ENCODE measurements at places on chromosomes 2 and 18.
A peak's percentile ranks its signal among the peaks of the same experiment; 100 is the strongest.

DNA sequence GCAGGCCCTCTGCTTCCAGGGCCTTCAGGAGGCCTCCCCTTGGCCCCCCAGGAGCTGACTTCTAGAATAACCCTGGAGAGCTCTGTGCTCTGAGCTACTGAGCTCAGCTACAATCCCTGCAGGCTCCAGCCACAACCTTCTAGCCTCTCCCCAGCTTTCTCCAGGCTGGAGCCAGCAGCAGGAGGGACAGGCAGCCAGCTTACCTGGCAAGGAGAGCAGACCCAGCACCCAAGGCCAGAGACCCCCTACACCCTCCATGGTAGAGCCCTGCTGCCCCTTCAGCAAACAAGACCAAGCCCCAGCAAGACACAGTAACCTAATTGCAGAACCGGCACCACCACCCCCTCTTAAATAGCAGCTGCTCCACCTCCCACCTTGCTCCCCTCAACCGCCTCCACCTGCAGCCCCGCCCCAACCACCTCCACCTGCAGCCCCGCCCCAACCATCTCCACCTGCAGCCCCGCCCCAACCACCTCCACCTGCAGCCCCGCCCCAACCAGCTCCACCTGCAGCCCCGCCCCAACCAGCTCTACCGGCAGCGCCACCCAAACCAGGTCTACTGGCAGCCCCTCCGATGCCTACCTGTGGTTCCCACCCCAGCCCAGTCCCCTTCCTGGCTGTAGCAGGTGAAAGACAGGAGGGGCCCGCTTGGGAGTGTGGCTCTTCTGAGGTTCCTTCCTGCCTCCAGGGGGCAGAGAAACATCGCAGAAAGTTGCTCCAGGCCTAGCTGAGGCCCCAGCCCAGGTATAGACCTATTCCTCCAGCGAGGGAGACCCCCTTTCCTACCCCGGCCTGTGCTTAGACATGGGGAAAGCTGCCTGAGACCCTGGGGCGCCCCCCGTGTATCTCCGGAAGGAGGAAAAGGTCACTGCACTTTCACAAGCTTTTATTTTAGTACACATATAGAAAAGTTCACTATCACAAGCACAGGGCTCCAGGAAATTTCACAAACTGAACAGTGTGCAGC, at the start of gene ASTL:
Gene ASTL, minus strand, starts transcription at position 324 of the 967 bp plus-strand sequence. Its CDS starts 66 bp downstream, at position 258.
- no peak for DNase-seq

DNA sequence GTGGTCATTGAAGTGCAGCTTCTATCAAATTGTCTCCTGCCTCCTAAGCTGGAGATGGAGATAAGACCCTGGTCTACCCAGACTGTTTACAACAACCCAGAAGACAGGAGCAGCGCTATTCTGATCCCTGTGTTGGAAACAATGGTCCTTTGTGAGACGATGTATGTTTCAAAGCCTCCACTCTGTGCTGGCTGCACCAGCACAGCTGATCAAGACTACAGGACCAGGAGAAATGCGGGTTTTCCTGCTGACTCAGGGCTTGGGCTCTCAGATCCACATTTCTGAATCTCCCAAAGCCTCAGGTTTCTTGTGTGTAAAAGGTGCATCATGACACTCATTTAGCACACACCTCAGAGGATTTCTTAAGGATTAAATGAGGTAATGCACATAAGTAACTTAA, 92.0 kb downstream of the POU3F3 start:
- DNase-seq: no peak

- no peak for DNase-seq
Measured at GRCh38 chr2:171741189-171741588, 53.9 kb downstream of the DYNC1I2 start.

DNA sequence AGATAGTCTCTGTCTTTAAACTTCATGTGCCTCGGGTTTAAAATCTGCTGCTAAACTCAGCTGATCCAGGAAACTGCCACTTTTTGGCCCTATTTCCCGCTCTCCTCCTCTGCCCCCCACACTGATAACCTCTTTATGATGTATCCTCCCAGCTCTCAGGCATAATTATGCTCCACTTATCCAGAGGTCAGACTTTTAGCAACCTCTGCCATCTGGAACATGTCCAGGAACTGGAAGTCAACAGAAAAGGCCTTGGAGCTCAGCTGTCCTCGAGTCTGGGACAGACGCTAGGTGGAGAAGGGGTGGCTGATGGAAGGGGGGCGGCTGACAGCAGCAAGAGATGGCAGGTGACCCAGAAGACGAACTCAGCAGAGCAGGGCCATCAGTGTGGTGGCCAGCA, 41.2 kb downstream of the ASAP2 start:
- DNase-seq: no peak

GRCh38 chr2:239312081-239312511, 88.7 kb downstream of the HDAC4 start:
- no peak for DNase-seq

DNA sequence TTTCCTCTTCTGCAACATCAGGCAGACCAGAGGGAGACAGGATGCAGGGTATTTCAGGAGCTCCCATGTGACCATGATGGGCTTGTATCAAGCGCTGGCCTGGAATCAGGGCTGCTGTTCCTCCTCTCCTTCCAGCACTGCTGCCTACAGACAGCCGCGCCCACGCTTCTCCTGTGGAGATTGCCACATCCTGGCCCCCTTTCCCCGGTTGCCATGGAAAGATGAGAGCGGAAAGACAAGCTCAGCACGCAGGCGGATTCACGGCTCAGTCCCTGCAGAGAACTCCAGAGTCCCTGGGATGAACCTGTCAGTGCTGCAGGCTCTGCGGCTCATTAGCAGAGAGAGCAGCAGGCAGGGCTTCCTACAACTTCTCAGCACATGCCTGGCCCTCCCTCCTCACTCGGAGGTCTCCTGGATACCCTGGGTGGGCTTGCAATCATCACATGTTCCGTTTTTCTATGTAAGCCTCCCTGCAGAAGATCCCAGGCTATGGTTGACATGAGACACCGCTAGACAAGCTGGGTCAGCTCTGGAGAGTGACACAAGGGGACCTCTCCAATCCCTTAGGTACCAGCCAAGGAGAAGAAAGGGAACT, 497.8 kb upstream of the MYT1L start:
- DNase-seq: no peak

GRCh38 chr18:70622622-70623419, 334.0 kb downstream of the SOCS6 start:
- no peak for DNase-seq

- DNase-seq: no peak
Measured at GRCh38 chr2:229843613-229844012, 78.2 kb downstream of the TRIP12 start.

GRCh38 chr2:26685989-26686839, 6.3 kb upstream of the KCNK3 start:
- DNase-seq: no peak

DNA sequence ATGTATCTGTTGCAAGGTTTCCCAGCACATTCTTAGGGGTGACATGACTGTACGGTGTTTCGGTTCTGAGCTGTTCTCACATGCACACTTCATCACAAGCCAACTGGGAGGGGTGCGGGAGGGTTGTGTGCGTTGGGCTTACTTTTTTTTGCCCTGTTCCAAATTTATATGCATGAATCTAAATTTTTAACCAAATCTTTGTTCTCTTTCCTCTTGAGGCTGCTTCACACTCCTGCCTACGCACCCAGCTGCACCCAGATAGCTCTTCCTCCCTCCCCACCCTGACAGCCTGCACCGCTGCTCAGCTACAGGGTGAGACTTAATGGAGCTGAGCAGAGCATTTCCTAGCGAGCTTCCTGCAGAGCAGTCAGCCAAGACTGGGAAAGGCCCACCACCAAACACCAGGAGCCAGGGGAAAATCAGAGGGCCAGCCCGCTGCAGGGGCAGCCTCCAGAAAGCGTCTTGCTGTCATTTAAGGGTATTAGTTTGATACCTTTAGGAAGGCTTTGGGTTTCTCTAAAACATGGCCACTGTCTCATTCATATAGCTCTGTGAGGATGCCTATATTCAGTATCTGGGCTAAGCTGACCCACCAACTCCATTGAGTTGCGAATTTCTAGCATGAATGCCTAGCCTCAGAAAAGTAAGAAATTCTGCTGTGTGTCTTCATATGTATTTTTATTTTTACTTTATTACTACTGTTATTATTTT, 84.5 kb downstream of the POU3F3 start:
- peak; percentile 1 for DNase-seq

- no peak for DNase-seq
Measured at GRCh38 chr2:18927525-18928232, 338.3 kb upstream of the NT5C1B start.

- no peak for DNase-seq
Measured at GRCh38 chr2:85853499-85854165, 35.2 kb downstream of the ST3GAL5 start.

- DNase-seq: no peak
Measured at GRCh38 chr2:179226203-179226960, 38.2 kb downstream of the SESTD1 start.

GRCh38 chr2:40558761-40559160, 106.9 kb upstream of the SLC8A1 start:
- no peak for DNase-seq

GRCh38 chr18:74963820-74964446, 245.0 kb downstream of the PTGR3 start:
- DNase-seq: no peak

- no peak for DNase-seq
Measured at GRCh38 chr2:112304298-112304941, 29.0 kb downstream of the ZC3H6 start.

DNA sequence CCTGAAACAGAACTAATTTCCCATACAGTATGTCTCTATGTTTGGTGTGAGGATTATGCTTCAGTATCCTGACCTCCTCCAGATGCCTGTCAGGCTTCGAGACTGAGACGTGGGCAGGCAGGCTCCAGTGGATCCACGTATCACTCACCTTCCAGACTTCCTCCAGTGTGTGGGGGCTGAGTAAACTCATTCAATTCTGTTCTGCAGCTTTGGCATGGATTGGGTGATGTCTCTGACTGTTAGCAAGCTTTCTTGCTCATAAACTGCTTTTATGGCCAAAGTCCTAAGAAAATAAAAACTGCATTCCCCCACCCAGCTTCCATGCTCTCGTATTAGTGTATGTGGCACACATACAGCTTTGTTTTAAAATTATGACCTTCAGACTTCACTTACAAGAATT, 53.6 kb downstream of the CCDC93 start:
- no peak for DNase-seq

DNA sequence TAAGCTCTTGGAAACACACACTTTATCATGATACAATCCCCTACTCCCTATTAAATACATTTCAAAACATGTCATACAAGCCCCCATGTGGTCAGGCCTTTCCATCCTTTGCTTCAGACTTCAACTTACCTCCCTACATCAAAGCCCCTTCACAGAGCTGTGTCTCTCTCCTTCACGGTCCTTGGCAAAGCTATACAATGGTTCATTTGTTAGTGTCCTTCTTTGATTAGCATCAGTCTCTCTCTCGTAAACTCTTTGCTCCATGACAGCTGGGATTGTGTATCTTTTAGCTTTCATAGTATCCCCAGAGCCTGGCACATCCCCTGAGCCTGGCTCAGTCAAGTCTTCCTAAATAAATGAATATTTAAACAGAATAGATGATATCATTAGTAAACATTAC, 25.6 kb upstream of the INSIG2 start:
- no peak for DNase-seq

- DNase-seq: no peak
Measured at GRCh38 chr18:12006488-12006840, 25.2 kb downstream of the IMPA2 start.

DNA sequence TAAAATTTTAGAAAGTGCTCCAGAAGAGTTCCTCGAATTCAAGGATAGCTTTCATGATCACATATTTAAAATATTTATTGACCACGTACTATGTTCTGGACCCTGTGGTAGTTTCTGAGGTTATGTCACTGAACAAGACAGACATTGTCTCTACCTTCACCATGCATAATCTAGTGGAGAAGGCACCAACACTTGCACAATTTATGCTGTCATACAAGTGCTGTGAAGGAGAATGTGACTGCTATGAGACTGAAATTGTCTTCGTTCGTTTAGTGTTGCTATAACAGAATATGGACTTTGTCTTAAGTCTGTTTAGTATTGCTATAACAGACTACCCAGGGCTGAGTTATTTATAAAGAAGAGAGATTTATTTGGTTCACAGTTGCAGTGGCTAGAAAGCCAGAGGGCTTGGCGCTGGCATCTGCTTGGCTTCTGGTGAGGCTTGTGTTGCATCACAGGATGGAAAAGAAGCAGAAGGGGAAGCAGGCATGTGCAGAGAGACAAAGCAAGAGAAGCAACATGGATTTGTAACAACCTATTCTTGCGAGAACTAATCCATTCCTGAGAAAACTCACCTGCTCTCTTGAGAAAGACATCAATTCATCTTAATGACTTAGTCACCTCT, 50.0 kb upstream of the RFX8 start:
- no peak for DNase-seq

DNA sequence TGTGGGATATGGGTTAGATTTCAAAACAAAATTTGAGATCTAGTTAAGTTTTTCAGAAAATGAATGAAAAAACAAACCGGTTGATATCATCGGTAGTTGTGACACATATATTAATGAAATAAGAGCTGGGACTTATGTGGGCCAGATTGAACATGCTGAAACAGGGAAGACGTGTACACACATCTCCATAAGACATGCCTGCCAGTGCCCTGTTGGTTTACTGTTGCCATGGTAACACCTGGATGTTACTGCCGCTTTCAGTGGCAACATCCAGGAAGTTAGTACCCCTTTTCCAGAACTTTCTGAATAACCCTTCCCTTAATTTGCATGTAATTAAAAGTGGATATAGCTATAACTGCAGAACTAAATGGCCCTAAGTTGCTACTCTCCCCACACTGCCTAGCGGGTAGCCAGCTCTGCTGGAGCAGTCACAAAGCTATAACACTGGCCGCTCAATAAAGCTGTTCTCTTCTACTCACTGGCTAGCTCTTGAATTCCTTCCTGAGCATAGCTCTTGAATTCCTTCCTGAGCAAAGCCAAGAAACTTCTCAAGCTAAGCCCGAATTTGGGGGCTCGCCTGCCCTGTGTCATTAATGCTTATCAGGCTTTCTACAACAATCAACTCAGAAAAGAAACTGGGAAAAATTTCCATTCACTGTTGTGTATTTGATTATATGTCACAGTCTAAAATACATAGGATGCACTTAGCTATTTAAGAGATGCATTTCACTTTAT, 776.3 kb upstream of the CDH7 start:
- DNase-seq: no peak

DNA sequence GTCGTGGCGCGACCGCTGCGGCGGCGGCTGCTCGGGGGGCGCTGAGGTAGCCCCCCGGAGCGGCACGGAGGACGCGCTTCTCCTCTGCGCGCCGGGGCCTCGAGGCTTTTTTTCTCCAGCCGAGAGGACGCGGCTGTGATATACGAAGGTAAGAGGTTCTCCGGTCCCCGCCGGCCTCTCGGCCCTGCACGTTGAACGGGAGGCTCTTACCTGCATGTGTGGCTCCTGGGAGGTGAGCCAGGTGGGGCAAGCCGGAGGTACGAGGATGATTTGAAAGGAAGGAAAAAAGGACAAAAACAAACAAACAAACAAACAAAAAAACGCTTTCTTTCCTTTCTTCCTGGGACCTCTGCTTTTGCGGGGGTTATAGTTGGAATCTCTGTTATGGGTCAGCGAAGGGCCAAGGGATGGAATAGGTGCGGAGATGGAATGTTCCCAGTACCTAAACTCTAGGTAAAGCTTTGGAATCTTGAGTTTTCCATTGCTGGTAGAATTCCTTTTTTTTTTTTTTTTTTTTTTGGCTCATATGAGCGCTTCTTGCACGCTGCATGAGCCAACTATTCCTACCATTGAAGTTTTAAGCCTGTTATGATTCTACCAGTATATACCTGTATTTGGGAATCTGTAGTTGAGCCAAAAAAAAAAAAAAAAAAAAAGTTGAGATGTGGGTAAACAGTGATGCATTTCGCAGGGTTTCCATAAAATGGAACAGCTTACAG, 674 bp downstream of the PTPN4 start:
- DNase-seq: no peak

Data from stimulated activated CD8-positive, alpha-beta memory T cell treated with anti-CD3 and anti-CD28 coated beads, Interleukin-2, amount 100 ng/mL, for 48 hours (primary cell).